ENCODE measurements at places on chromosomes 11 and 22.

- DNase-seq, result no peak
Observed at GRCh38 chr11:5621580-5621979, 3.2 kb upstream of the TRIM34 start.

- DNase-seq, result no peak
Observed at GRCh38 chr22:35866651-35867050, 149.0 kb downstream of the APOL5 start.

DNA sequence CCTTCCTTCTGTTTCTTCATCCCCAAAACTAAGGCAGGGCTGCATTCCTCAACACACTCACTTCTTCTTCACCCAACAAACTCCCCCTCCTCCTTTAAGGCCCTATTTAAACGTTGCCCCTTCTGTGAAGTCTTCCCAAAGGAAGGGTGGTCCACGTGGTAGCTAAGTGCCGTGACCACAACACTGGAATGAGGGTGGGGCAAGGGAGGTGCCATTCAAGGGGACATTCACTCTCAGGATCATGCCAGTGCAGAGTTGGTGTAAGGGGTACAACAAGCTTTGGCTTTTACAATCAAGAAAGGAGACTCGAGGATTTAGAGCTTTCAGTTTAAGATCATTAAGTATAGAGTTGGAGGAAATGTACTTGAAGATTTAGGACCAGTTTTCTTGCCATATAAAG lies 8.0 kb upstream of the MS4A10 start:
- no peak for DNase-seq

GRCh38 chr11:106398502-106399075 lies 321.1 kb downstream of the AASDHPPT start:
- DNase-seq, result no peak

DNA sequence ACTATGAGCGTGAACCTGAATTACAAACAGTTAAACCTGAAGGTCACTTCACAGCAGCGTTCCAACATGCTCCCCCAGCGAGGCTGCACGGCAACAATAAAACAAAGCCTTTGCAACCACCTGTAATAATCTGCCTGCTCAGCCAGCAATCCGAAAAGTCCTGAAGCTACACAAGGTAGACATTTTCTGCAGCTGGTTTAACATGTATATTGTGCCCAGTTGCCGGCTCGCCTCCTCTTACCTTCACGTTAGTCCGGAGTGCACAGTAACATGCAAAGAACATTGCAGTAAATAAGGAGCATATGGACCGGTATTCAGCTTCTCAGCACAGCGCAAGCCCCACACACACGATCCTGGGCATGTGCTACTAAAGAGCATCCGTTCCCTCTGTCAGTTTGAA lies 704.3 kb downstream of the DLG2 start:
- no peak for DNase-seq

DNA sequence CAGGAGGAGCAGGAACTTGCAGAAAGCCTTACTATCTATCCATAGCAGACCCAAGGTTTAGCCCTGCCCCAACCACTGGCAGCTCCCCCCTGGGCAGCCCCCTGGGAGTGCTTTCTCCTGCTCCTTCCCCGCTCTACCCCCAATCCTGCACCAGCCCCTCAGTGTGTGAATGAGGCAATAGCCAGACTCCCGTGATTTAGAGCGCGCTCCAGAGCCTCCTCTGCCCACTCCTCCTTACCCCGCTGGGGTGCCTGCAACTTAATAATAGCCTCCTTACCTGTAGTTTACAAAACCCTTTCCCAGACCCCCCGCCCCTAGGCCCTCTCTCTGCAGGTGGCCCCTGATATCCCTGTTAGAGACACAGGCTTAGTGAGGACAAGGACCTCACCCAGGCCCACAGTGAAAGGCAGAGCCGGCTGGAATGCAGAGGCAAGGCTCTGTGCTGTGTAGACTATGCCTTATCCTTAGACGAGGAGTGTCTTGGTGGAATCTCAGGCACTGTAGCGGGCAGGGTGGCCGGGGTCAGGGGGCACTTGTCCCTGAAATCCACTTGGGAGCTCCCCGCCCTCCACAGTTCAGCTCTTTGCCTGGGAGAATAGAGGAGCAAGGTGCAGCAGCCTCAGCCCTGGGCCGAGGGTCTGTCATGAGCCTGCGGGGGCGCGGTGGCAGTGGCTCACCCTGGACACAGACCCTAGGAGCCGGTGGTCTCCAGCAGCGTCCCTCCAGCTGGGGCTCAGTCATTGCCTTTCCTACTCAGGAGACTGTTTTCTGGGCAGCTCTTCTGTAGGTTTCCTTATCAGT lies 4.3 kb upstream of the CARNS1 start:
- DNase-seq, result no peak

All from C1 segment of cervical spinal cord (tissue), 14 donors.